ENCODE measurements at places on chromosomes 2 and 18. TPM values are rescaled to one million over a fixed set of nuclear protein-coding genes. Genes with fewer than 3 reads are reported as not detected.

The B3GNT7 gene
- total RNA-seq = 42.2 TPM

The EDAR gene
- not detected for total RNA-seq

The SERPINB4 gene
- total RNA-seq = 4.3 TPM

The AMER3 gene
- 0.59 TPM for total RNA-seq

The CFC1 gene
- total RNA-seq = 0.22 TPM

The DSG4 gene
- not detected for total RNA-seq

The CRYGD gene
- total RNA-seq = not detected

The SIX2 gene
- total RNA-seq = not detected

DNA sequence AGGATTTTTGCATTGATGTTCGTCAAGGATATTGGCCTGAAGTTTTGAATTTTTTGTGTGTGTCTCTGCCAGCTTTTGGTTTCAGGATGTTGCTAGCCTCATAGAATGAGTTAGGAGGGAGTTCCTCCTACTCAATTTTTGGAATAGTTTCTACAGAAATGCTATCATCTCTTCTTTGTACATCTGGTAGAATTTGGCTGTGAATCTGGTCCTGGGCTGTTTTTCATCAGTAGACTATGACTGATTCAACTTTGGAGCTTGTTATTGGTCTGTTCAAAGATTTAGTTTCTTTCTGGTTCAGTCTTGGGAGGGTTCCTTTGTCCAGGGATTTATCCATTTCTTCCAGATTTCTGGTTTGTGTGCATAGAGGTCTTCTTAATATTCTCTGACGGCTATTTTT is 166.7 kb downstream of the ST6GAL2 start:
- no peak overlapping the region for H3K27ac ChIP-seq
- H3K36me3 ChIP-seq = peaks cover 2% of the 10 kb centered on the region
- no peak overlapping the region for H3K4me3 ChIP-seq
- no peaks in the 10 kb centered on the region for H3K27me3 ChIP-seq
- H3K4me1 ChIP-seq = peaks cover 3% of the 10 kb centered on the region
- no peak for DNase-seq

- peaks cover 22% of the 10 kb centered on the region for H3K4me1 ChIP-seq
- peaks cover 89% of the 10 kb centered on the region for H3K36me3 ChIP-seq
- H3K27ac ChIP-seq = no peak overlapping the region
- no peaks in the 10 kb centered on the region for H3K27me3 ChIP-seq
- no peak for DNase-seq
These were observed 6.3 kb downstream of the FZD5 start for GRCh38 chr2:207763303-207763917.

DNA sequence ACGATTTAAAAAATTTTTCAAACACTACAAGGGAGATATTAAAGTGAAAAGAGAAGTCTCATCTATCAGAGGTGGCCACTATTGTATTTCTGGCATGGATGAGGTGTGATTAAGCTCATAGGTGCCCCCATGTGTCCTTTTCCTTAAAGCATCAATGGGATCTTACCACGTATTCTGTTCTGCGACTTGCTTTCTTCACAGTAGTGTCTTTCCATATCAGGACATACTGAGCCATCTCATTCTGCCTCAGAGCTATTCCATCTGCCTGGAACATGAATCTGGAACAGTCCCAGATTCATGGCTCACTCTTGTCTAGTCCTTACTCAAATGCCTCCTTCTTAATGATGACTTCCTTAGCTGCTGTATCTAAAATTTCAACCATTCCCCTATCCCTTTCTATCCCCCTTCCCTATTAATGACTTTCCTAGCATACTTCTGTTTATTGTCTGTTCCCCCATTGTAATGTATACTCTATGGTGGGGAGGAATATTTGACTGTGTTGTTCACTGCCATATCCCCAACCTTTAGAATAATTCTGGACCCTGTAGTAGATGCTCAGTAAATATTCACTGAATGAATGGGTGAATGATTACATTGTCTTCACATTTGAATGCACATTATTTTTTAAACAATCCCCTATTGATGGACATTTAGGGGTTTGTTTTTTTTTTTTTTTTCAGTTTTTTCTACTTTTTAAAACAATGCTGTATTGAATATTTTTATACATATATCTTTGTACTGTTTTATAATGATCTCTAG is 11.1 kb downstream of the STAMBP start:
- no peaks in the 10 kb centered on the region for H3K27me3 ChIP-seq
- H3K4me1 ChIP-seq = no peaks in the 10 kb centered on the region
- no peak overlapping the region for H3K27ac ChIP-seq
- no peak for DNase-seq
- H3K4me3 ChIP-seq = no peak overlapping the region

- H3K27ac ChIP-seq = no peak overlapping the region
- H3K4me3 ChIP-seq = peak overlapping the region; percentile 74
- no peak for DNase-seq
- H3K27me3 ChIP-seq = peaks cover 76% of the 10 kb centered on the region
- H3K36me3 ChIP-seq = peaks cover 5% of the 10 kb centered on the region
These were observed 1.3 kb upstream of the TLX2 start for GRCh38 chr2:74512744-74513604.

DNA sequence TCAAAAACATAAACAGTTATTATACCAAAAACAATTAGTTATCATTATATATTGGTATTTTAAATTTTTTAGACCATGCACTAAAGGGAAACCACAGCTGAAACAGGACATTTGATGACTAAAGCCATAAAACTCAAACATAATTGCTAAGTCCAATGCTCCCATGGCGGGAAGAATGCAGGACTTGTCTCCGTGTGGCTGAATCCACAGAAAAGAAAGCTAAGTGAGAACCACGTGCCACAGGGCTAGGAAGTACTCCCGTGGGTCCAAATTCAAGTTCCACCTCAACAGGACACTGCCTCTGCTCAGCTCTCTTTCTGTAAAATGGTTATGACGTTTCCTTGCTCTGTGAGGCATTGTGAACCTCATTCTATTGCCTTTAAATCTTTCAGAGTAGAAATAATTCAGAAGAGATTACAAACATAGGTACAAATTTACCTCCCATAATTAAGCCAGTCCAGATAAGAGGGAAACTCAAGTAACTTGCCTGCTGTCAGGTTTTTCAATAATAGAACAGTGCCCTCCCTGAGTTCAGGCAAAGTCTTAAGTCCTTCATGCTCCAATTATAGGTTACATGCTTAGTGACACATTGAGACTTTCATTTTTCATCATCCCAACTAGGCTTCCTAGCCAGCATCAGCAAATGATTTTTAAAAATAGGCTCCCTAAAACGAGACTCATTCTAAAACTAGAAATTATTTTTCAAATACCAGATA is 36.7 kb downstream of the FTCDNL1 start:
- no peak overlapping the region for H3K27ac ChIP-seq
- H3K4me3 ChIP-seq = no peak overlapping the region
- peaks cover 3% of the 10 kb centered on the region for H3K4me1 ChIP-seq

GRCh38 chr18:9868857-9869714 is 16.7 kb upstream of the TXNDC2 start:
- H3K4me3 ChIP-seq = no peak overlapping the region
- no peak for DNase-seq
- H3K27ac ChIP-seq = no peak overlapping the region
- no peaks in the 10 kb centered on the region for H3K27me3 ChIP-seq

DNA sequence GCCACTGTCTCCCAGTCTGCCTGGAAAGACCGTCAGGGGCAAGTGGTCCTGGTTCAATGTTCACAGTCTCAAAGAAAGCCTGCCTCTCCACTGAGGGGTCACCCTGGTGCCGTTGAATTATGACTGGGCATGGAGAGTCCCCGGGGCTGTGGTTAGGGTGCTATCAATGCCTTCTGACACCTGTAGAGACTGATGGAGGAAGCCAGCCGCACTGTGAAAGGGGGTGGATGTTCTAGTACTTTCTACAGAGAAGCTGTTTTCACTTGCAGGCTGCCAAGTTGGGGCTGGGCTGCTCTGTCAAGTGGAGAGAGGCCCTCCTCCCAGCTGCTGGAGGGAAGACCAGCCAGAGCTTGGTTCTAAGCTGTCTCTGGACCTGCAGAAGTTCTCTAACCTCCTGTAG is 80.5 kb downstream of the BCL2L11 start:
- H3K27me3 ChIP-seq = no peaks in the 10 kb centered on the region
- no peaks in the 10 kb centered on the region for H3K4me1 ChIP-seq
- H3K27ac ChIP-seq = no peak overlapping the region
- no peaks in the 10 kb centered on the region for H3K36me3 ChIP-seq
- DNase-seq = no peak
- H3K4me3 ChIP-seq = no peak overlapping the region

DNA sequence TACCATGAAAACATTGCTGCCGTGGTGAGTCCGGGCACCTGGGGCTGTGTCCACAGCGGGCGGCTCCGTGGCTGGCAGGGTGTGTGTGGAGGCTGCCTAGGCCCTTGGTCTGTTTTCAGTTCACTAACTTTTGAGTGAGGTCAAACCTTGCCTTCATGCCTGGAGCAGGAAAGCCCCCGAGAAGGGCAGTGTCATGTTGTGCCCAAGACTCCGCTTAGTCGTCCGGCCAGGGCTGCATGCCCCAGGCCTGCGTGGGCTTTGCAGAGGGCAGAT is 24.1 kb downstream of the MAL start:
- no peaks in the 10 kb centered on the region for H3K36me3 ChIP-seq
- H3K4me1 ChIP-seq = no peaks in the 10 kb centered on the region
- H3K4me3 ChIP-seq = no peak overlapping the region
- no peak overlapping the region for H3K27ac ChIP-seq
- no peaks in the 10 kb centered on the region for H3K27me3 ChIP-seq
- no peak for DNase-seq

DNA sequence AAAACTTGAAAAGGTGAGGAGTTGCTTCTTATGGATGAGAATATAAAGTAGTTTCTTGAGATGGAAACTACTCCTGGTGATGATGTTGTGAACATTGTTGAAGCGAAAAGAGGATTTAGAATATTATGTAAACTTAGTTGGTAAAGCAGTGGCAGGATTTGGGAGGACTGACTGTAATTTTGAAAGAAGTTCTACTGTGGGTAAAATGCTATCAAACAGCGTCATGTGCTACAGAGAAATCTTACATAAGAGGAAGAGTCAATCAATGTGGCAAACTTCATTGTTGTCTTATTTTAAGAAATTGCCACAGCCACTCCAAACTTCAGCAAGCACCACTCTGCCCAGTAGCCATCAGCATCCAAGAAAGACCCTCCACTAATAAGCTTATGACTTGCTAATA is 112.9 kb upstream of the ZEB2 start:
- peaks cover 5% of the 10 kb centered on the region for H3K36me3 ChIP-seq
- H3K27me3 ChIP-seq = no peaks in the 10 kb centered on the region
- H3K4me3 ChIP-seq = no peak overlapping the region
- H3K4me1 ChIP-seq = 0 out of 2 replicates have a peak, but pooled peaks cover 2% of the 10 kb centered on the region
- no peak for DNase-seq

DNA sequence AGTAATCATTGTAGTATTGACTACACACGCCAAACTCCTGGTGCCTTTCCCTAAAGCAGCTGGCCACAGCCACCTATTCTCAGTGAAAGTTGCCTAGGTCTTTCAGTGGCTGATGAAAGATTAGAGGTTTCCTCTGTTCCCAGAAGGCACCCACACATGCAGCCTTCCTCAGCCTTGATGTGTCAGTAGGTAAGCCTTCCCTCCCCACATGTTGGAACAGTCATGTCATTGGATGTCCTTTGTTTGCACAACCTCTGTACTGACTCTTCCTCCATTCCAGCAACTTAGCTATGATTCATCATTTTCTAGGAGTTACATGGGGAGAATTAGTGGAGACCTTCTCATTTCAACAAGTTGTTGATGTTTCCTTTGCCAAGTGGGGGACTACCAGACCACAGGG is 630.8 kb upstream of the SLC39A10 start:
- H3K36me3 ChIP-seq = no peaks in the 10 kb centered on the region
- no peak overlapping the region for H3K27ac ChIP-seq
- H3K4me3 ChIP-seq = no peak overlapping the region

GRCh38 chr2:73187549-73187948 is 14.8 kb upstream of the NOTO start:
- DNase-seq = no peak
- H3K27ac ChIP-seq = no peak overlapping the region
- H3K36me3 ChIP-seq = peaks cover 2% of the 10 kb centered on the region
- no peaks in the 10 kb centered on the region for H3K27me3 ChIP-seq

DNA sequence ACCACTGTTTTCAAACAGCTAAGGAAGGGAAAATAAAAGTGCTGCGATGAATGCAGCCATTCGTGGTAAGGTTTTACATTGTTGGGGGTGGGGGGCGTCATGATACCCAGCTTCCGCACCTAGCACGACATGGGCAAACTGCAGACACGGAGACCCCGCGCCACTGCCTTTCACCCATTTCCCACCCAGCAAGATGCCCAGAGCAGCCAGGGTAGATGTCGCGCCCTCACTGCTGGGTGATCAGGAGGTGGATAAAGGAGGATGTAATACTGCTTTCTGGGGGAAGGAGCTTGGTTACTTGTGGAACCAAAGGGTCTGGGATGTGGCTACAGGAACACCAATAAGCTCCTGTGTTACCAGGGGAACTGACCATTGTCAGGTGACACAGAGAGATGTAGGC is 138.4 kb downstream of the ZNF516 start:
- no peaks in the 10 kb centered on the region for H3K27me3 ChIP-seq
- H3K4me1 ChIP-seq = 0 out of 2 replicates have a peak, but pooled peaks cover 3% of the 10 kb centered on the region
- no peak overlapping the region for H3K4me3 ChIP-seq
- no peak overlapping the region for H3K27ac ChIP-seq
- peaks cover 7% of the 10 kb centered on the region for H3K36me3 ChIP-seq
- no peak for DNase-seq

DNA sequence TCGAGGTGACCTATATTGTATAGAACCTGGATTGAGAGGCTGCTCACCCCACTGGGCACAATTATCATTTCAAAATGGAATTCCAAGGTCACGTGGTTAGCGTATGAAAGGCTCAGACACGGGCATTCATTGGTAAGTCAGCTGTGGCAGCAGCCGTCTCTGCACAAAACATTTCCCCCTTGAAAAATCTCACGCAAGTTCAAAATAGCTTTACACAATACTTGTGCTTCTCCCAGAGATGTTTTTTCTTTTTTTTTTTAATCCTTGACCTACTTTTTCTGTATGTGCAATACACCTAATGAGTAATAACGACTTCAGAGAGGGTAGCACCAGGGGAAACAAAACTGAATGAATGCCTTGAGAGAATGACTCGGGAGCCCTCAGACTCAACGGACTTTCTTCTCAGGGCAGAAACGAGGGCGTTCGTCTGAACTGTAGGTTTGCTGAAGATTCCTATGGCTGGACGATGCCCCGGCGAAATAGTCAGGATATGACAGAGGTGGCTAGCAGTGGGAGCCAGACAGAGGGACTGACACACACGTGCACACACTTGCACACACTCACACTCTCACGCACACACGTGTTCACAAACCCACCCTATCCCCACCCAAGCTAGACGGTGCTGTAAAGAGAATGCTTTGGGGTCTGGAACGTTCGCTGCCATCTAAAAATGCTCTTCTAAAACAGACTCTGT is 77.8 kb downstream of the PDCL3 start:
- peaks cover 2% of the 10 kb centered on the region for H3K4me1 ChIP-seq
- no peak for DNase-seq
- H3K36me3 ChIP-seq = peaks cover 6% of the 10 kb centered on the region
- H3K27ac ChIP-seq = no peak overlapping the region
- no peak overlapping the region for H3K4me3 ChIP-seq

DNA sequence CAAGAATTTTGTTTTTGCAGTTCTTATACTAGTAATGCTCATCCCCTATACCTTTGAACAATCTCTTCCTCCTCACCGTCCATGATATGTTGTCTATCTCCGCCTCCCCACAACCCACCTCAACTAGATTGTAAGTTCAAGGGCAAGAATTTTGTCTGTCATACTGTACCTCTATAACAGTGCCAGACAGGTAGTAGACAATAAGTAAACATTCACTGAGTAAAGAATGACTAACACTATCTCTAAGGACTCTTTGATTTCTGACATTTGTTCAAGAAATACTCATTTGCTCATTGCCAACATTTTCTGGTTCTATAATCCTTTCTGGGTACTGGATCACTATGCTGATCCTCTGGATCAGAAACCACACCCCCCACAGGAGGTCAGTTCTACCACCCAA is 82.4 kb downstream of the EXOC6B start:
- DNase-seq = no peak
- peaks cover 4% of the 10 kb centered on the region for H3K36me3 ChIP-seq
- no peaks in the 10 kb centered on the region for H3K27me3 ChIP-seq
- peaks cover under 1% of the 10 kb centered on the region for H3K4me1 ChIP-seq
